Testis (tissue), 5 donors: ENCODE measurements at places on chromosomes 5 and 9. TPM values are rescaled to one million over a fixed set of nuclear protein-coding genes. Genes with fewer than 3 reads are reported as not detected.
A peak's percentile ranks its signal among the peaks of the same experiment; 100 is the strongest.

Gene CDH9
- 0.25 TPM for total RNA-seq

- no peaks in the 10 kb centered on the region for H3K36me3 ChIP-seq
- H3K27ac ChIP-seq: no peak overlapping the region
- no peak overlapping the region for H3K4me3 ChIP-seq
- DNase-seq: no peak
- no peaks in the 10 kb centered on the region for H3K27me3 ChIP-seq
Observed at GRCh38 chr5:134227776-134228175, 1.9 kb upstream of the PPP2CA start.

Gene MIER3
- 71.6 TPM for total RNA-seq

DNA sequence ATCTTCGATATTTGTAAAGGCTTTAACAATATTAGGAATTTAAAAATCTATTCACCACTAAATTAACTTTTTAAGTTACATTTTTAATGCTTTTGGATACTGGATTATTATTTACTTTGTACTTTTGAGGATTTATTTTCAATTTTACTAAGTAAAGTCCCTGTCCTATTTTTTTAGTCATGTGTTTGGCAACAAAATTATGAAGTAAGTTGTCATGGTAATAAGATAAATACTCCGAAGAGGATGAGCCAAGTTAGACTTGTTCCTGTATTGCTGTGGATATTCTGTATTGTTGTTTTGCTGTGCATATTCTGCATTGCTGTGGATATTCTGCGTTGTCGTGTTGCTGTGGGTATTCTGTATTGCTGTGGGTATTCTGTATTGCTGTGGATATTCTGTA, 210.1 kb downstream of the MTRR start:
- H3K4me3 ChIP-seq: no peak overlapping the region
- H3K27me3 ChIP-seq: no peaks in the 10 kb centered on the region
- H3K27ac ChIP-seq: no peak overlapping the region

DNA sequence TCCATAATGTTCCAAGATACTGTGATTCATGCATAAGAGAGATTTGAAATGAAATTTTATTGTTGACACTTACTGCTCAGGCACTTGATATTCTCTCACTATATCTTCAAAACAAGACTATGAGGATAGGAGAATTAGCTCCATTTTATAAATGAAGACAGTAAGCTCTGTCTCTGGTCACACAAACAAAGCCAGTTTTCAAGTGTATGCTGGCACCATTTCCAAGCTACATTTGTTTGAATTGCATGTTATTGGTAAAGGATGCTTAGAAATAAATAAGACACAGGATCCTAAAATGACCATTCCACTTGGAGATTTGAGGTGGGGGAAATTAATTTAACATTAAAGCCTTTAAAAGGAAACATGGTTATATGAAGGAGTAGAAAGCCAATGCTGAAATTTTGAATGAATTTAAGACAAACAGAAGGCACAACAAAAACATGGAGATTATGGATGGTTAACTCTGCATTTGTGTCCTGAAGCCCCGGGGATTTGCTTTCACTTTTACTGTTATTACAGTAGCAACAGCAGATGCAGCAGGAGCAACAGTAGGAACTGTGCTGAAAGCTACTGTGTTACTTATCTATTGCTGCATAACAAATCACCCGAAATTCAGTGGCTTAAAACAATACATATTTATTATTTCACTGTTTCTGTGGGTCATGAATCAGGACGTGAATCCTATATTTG, 79.7 kb upstream of the ASTN2 start:
- H3K27ac ChIP-seq: no peak overlapping the region
- no peak for DNase-seq
- H3K4me3 ChIP-seq: no peak overlapping the region
- H3K27me3 ChIP-seq: no peaks in the 10 kb centered on the region
- H3K4me1 ChIP-seq: no peaks in the 10 kb centered on the region

DNA sequence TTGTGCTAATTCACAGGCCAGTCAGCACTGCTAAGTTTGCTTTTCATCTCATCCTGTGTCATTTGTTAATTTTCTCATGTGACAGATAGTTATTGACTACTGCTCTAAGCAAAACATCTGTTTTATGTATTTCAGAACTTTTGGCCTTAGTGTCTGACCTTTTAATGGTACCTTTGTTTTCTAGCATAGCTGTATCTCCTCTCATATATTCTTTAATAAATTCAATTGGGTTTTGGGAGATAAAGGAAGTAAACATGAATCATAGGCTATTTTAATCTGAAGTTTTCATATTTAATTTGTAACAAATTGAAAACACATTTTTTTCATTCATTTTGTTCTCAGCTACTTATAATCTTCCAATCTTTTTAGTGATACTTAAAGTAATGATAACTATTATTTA, 13.1 kb downstream of the NDUFAF2 start:
- H3K27me3 ChIP-seq: no peaks in the 10 kb centered on the region
- H3K4me1 ChIP-seq: no peaks in the 10 kb centered on the region
- no peak overlapping the region for H3K27ac ChIP-seq
- no peak for DNase-seq
- H3K36me3 ChIP-seq: no peaks in the 10 kb centered on the region

Gene LIFR
- 49.9 TPM for total RNA-seq

GRCh38 chr5:142947427-142947709, 177.2 kb downstream of the ARHGAP26 start:
- no peaks in the 10 kb centered on the region for H3K36me3 ChIP-seq
- no peak overlapping the region for H3K4me3 ChIP-seq
- H3K4me1 ChIP-seq: peaks cover 22% of the 10 kb centered on the region
- H3K27me3 ChIP-seq: no peaks in the 10 kb centered on the region
- no peak for DNase-seq

DNA sequence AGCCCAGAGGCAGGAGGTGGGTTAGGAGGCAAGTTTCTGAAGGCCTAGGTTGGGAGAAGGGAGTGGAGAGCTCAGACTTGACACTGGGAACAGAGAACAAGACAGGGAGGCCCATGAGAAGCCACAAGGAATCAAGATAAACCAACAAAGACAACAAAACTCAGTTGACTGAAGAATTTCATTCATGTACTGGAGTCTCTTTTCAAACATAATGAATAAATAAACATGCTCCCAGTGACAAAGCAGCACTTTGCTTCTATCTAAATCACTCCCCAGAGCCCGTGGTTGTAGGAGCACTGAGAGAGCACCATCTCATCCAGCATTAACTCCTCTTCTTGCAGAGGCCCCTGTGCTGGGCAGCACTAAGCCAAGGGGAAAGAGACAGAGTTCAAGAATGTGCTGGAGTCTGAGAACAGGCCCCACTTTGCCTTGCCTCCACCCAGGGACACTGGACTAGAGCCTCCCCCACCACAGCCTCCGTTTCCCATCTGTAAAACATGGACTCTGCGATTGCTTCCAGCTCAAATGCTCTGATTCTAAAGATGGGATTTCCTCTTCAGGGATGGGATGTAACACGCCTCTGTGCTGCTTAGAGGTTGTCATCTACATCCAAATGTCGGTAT, 282.0 kb downstream of the SPOCK1 start:
- no peaks in the 10 kb centered on the region for H3K4me1 ChIP-seq
- DNase-seq: no peak
- H3K4me3 ChIP-seq: no peak overlapping the region

- no peak overlapping the region for H3K27ac ChIP-seq
- no peaks in the 10 kb centered on the region for H3K4me1 ChIP-seq
- H3K36me3 ChIP-seq: no peaks in the 10 kb centered on the region
- peak; percentile 20 for DNase-seq
- peak overlapping the region; percentile 35 for H3K4me3 ChIP-seq
- no peaks in the 10 kb centered on the region for H3K27me3 ChIP-seq
Observed at GRCh38 chr5:322281-322941, 897 bp downstream of the AHRR start.

GRCh38 chr9:84668196-84669012, 1.1 kb upstream of the NTRK2 start:
- H3K36me3 ChIP-seq: no peaks in the 10 kb centered on the region
- no peaks in the 10 kb centered on the region for H3K27me3 ChIP-seq
- peak overlapping the region; percentile 57 for H3K4me3 ChIP-seq
- peak; percentile 86 for DNase-seq
- H3K27ac ChIP-seq: no peak overlapping the region
- peaks cover 10% of the 10 kb centered on the region for H3K4me1 ChIP-seq

- H3K4me3 ChIP-seq: no peak overlapping the region
- H3K27me3 ChIP-seq: no peaks in the 10 kb centered on the region
- H3K4me1 ChIP-seq: no peaks in the 10 kb centered on the region
- no peak for DNase-seq
- no peaks in the 10 kb centered on the region for H3K36me3 ChIP-seq
Observed at GRCh38 chr5:153938191-153938842, 100.4 kb downstream of the FAM114A2 start.

Gene PRSS3
- total RNA-seq: 0.68 TPM

GRCh38 chr5:55254802-55255201, 21.4 kb upstream of the CCNO start:
- H3K4me3 ChIP-seq: no peak overlapping the region
- H3K27ac ChIP-seq: no peak overlapping the region
- no peak for DNase-seq
- no peaks in the 10 kb centered on the region for H3K4me1 ChIP-seq
- H3K36me3 ChIP-seq: no peaks in the 10 kb centered on the region

GRCh38 chr5:78046006-78046405, 248.5 kb downstream of the AP3B1 start:
- H3K4me1 ChIP-seq: no peaks in the 10 kb centered on the region
- no peak overlapping the region for H3K27ac ChIP-seq
- H3K36me3 ChIP-seq: no peaks in the 10 kb centered on the region
- H3K27me3 ChIP-seq: no peaks in the 10 kb centered on the region

Gene FASTKD3
- 11.7 TPM for total RNA-seq

GRCh38 chr5:172706796-172707195, 64.2 kb downstream of the DUSP1 start:
- no peaks in the 10 kb centered on the region for H3K4me1 ChIP-seq
- no peak for DNase-seq
- H3K4me3 ChIP-seq: no peak overlapping the region
- no peaks in the 10 kb centered on the region for H3K36me3 ChIP-seq
- no peaks in the 10 kb centered on the region for H3K27me3 ChIP-seq

- no peak overlapping the region for H3K27ac ChIP-seq
- H3K36me3 ChIP-seq: no peaks in the 10 kb centered on the region
- H3K4me1 ChIP-seq: no peaks in the 10 kb centered on the region
Observed at GRCh38 chr9:116504893-116505480, 182.1 kb upstream of the TRIM32 start.

Gene IFNE
- total RNA-seq: 0.47 TPM

GRCh38 chr9:18159254-18159653, 314.7 kb upstream of the ADAMTSL1 start:
- no peak overlapping the region for H3K4me3 ChIP-seq
- no peak overlapping the region for H3K27ac ChIP-seq
- no peaks in the 10 kb centered on the region for H3K27me3 ChIP-seq
- H3K36me3 ChIP-seq: no peaks in the 10 kb centered on the region
- DNase-seq: no peak
- H3K4me1 ChIP-seq: no peaks in the 10 kb centered on the region

- no peak overlapping the region for H3K27ac ChIP-seq
- H3K4me3 ChIP-seq: no peak overlapping the region
- H3K36me3 ChIP-seq: no peaks in the 10 kb centered on the region
- no peak for DNase-seq
- H3K27me3 ChIP-seq: no peaks in the 10 kb centered on the region
Observed at GRCh38 chr9:23717505-23717904, 108.5 kb downstream of the ELAVL2 start.

Gene SLC25A2
- total RNA-seq: 4.0 TPM

- peak overlapping the region; percentile 66 for H3K4me3 ChIP-seq
- no peak for DNase-seq
- no peaks in the 10 kb centered on the region for H3K36me3 ChIP-seq
- H3K27me3 ChIP-seq: no peaks in the 10 kb centered on the region
- H3K4me1 ChIP-seq: no peaks in the 10 kb centered on the region
- H3K27ac ChIP-seq: peak overlapping the region; percentile 75
Observed at GRCh38 chr9:114504341-114505186, 709 bp downstream of the WHRN start.

Gene SLC6A3
- total RNA-seq: 1.5 TPM

GRCh38 chr5:160628619-160628968, 206.9 kb downstream of the PTTG1 start:
- no peaks in the 10 kb centered on the region for H3K27me3 ChIP-seq
- H3K4me1 ChIP-seq: peaks cover 16% of the 10 kb centered on the region
- no peaks in the 10 kb centered on the region for H3K36me3 ChIP-seq
- H3K4me3 ChIP-seq: no peak overlapping the region

Gene DNAH5
- total RNA-seq: 5.9 TPM

DNA sequence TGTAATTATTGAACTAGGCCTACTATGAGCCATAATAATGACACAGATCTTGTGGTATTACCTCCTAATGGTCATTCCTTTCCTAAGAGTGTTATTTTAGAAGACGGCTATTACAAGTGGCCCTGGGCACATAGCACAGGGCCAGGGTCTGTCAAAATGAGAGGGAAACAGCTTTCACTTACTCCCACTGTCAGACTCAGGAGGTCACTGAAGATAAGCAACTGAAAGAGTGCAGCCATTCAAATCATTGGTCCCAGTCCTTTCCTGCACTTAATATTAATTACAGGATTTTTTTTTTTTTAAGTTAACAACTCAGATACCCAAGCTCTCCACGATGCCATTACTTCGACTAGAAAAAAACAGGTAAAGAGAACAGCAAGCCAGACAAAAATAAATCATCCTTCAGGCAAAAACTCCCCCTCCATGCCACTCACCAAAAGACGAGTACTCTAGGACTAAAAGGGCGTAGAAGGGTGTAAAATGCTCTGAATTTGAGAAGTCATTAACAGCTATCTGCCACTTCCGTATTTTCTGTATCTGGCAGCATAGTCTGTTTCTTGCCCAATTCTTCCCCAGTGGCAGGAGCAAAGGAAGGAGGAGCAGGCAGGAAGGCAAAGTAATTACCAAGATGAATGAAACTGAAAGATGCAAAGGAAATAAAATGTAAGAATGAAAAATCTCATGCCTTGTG, 87.4 kb downstream of the ZNF608 start:
- no peaks in the 10 kb centered on the region for H3K36me3 ChIP-seq
- H3K27ac ChIP-seq: no peak overlapping the region
- no peak for DNase-seq
- H3K4me1 ChIP-seq: peaks cover 33% of the 10 kb centered on the region
- H3K4me3 ChIP-seq: no peak overlapping the region
- no peaks in the 10 kb centered on the region for H3K27me3 ChIP-seq
